Activated CD8-positive, alpha-beta T cell treated with anti-CD3 and anti-CD28 coated beads, Interleukin-2, amount 10 ng/mL, durations not matched to agents 7 days and 5 days (primary cell): ENCODE measurements at places on chromosomes 6 and 20.

GRCh38 chr20:54112221-54112884 is 42.0 kb upstream of the BCAS1 start:
- H3K4me3 ChIP-seq: no peak overlapping the region
- no peak for DNase-seq
- H3K4me1 ChIP-seq: no peaks in the 10 kb centered on the region

- no peaks in the 10 kb centered on the region for H3K27me3 ChIP-seq
- H3K36me3 ChIP-seq: no peaks in the 10 kb centered on the region
- no peaks in the 10 kb centered on the region for H3K4me1 ChIP-seq
- DNase-seq: no peak
- no peak overlapping the region for H3K4me3 ChIP-seq
- H3K27ac ChIP-seq: no peak overlapping the region
Observed at GRCh38 chr6:56534680-56535419, 107.8 kb downstream of the DST start.

GRCh38 chr6:24603241-24603640 is 42.8 kb downstream of the KIAA0319 start:
- no peak overlapping the region for H3K27ac ChIP-seq
- H3K36me3 ChIP-seq: no peaks in the 10 kb centered on the region
- H3K4me1 ChIP-seq: no peaks in the 10 kb centered on the region
- H3K27me3 ChIP-seq: no peaks in the 10 kb centered on the region

DNA sequence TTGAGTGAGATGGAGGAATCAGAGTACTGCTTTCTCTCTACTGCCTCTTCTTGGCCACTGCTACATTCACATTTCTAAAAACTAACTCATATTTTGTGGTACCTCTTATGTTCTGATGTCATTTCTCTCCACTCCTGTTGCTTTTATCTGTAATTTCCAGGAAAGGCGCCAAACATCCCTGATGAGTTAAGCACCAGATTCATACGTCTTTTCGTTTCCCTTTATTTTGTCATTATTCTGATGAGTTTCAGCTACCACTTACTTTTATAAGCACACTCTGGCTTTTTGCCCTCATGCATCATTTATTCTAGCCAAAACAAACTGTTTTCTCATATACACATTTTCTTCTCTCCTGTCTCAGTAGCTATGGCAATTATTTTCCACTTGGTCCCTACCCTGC is 680.0 kb downstream of the RNF144B start:
- H3K27me3 ChIP-seq: no peaks in the 10 kb centered on the region
- H3K27ac ChIP-seq: no peak overlapping the region
- DNase-seq: no peak
- no peak overlapping the region for H3K4me3 ChIP-seq
- H3K36me3 ChIP-seq: no peaks in the 10 kb centered on the region

GRCh38 chr6:3732345-3733141 is 19.0 kb downstream of the PXDC1 start:
- peaks cover 5% of the 10 kb centered on the region for H3K27me3 ChIP-seq
- no peak overlapping the region for H3K4me3 ChIP-seq
- H3K4me1 ChIP-seq: peaks cover 3% of the 10 kb centered on the region
- H3K27ac ChIP-seq: no peak overlapping the region
- H3K36me3 ChIP-seq: no peaks in the 10 kb centered on the region
- peak; percentile 69 for DNase-seq

GRCh38 chr20:32541323-32542258 is 43.5 kb downstream of the NOL4L start:
- no peaks in the 10 kb centered on the region for H3K27me3 ChIP-seq
- peaks cover 21% of the 10 kb centered on the region for H3K36me3 ChIP-seq
- H3K27ac ChIP-seq: peak overlapping the region; percentile 97
- H3K4me1 ChIP-seq: peaks cover 68% of the 10 kb centered on the region

- peak overlapping the region; percentile 86 for H3K27ac ChIP-seq
- no peak for DNase-seq
- peak overlapping the region; percentile 66 for H3K4me3 ChIP-seq
- H3K27me3 ChIP-seq: no peaks in the 10 kb centered on the region
- peaks cover 11% of the 10 kb centered on the region for H3K36me3 ChIP-seq
Observed at GRCh38 chr6:42378536-42378935, 73.2 kb downstream of the TRERF1 start.

DNA sequence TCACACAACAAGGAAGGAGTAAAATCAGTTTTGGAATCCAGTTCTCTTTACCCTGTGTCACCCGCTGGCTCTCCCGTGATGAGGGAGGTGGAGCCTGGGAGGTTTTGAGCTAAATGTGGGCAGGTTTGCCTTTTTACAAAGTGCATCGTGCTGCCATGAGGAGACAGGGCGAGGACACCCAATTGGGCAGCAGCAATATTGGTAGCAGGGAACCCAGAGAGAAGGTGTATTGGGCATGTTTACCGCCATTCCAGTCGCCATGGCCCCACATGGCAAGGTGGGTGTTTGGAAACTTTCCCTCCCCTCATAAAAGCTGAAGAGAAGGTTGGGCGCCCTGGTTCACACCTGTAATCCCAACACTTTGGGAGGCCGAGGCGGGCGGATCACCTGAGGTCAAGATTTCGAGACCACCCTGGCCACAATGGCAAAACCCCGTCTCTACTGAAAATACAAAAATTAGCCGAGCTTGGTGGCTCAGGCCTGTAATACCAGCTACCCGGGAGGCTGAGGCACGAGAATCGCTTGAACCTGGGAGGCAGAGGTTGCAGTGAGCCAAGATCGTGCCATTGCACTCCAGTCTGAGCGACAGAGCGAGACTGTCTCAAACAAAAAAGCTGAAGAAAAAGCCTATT is 3.5 kb upstream of the UBE2V1 start:
- H3K27ac ChIP-seq: peak overlapping the region; percentile 89
- DNase-seq: no peak
- peaks cover 11% of the 10 kb centered on the region for H3K36me3 ChIP-seq
- H3K4me1 ChIP-seq: peaks cover 46% of the 10 kb centered on the region

- no peak overlapping the region for H3K4me3 ChIP-seq
- no peaks in the 10 kb centered on the region for H3K36me3 ChIP-seq
- no peaks in the 10 kb centered on the region for H3K27me3 ChIP-seq
- H3K4me1 ChIP-seq: peaks cover 3% of the 10 kb centered on the region
- no peak for DNase-seq
- H3K27ac ChIP-seq: no peak overlapping the region
Observed at GRCh38 chr6:42702200-42702599, 20.2 kb downstream of the PRPH2 start.

GRCh38 chr6:138526822-138527235 is 27.5 kb upstream of the NHSL1 start:
- peaks cover 2% of the 10 kb centered on the region for H3K4me1 ChIP-seq
- H3K27me3 ChIP-seq: peaks cover 31% of the 10 kb centered on the region
- H3K4me3 ChIP-seq: no peak overlapping the region
- no peak for DNase-seq
- H3K36me3 ChIP-seq: no peaks in the 10 kb centered on the region
- no peak overlapping the region for H3K27ac ChIP-seq

- peak within 1 kb of the TSS; percentile 93 for H3K4me3 ChIP-seq
- peak; percentile 97 for DNase-seq
- H3K27ac ChIP-seq: peak within 1 kb of the TSS; percentile 95
Observed at GRCh38 chr20:59032023-59032712, at the start of gene ATP5F1E. ATP5F1E (minus strand) TSS chr20:59032335; CDS start chr20:59032251, 84 bp downstream.

DNA sequence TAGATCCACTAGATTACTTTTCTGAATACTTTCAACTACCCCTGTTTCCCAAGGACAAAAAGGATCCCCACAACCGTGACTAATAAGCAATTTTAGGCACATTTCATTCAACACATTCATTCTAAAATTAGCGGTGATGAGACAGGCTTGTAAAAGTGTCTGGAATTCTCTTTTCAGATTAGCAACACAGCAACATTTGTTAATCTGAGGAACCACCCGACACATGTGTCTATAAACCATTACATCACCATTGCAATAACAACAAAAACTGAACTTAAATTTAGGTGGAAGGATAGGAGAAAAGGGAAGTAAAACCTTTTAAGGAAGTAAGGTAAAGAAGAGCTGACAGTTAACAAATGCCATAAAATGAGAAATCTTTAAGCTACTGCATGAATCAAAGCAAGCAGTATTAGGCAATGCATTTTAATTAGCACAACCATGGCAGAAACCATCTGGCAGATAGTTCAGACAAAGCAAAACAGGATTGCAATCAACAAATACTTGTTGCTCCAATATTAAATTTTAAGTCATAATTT is 49.1 kb downstream of the MAP3K7 start:
- H3K27me3 ChIP-seq: no peaks in the 10 kb centered on the region
- no peak for DNase-seq
- H3K27ac ChIP-seq: no peak overlapping the region
- H3K4me3 ChIP-seq: no peak overlapping the region

DNA sequence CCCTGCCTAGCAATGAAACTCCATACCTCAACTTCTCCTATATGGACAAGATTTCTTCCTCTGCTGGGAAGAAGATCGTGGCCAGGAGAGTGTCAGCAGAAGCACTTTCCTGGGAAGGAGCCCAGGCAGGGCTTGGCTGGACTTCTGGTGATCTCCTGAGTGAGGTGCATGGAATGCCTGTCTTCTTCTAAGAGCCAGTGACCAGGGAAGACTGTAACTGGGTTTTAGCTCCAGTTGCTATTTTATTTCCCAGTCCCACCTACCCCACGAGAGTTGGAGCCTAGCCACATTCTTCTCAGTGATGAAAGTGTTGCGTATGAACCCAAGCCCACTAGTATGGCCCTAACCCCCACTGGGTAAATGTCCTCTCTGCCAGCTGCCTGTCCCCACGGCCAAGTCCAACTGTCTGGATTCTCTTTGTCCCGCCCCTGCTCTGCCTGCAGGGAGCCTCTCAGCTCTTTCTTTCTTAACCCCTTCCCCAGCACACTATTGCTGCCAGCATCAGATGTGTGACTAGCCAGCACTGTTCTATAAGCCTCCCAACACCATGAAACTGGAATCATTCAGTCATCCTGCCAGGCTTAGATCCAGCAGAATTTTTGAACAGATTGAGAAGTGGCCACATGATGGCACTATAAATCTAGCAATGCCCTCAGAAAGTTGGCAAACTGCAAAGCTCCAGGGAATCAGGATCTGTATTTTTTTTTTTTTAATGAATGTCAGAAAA is 69.8 kb upstream of the FAM184A start:
- DNase-seq: no peak
- H3K4me3 ChIP-seq: no peak overlapping the region
- peaks cover 50% of the 10 kb centered on the region for H3K4me1 ChIP-seq
- H3K27ac ChIP-seq: no peak overlapping the region
- H3K27me3 ChIP-seq: peaks cover 4% of the 10 kb centered on the region

- H3K27me3 ChIP-seq: peaks cover 2% of the 10 kb centered on the region
- no peak overlapping the region for H3K4me3 ChIP-seq
Observed at GRCh38 chr20:49665796-49666195, 47.9 kb downstream of the B4GALT5 start.

- H3K36me3 ChIP-seq: no peaks in the 10 kb centered on the region
- peaks cover 3% of the 10 kb centered on the region for H3K27me3 ChIP-seq
- H3K27ac ChIP-seq: no peak overlapping the region
- no peak for DNase-seq
- H3K4me3 ChIP-seq: no peak overlapping the region
Observed at GRCh38 chr6:79512014-79512413, 25.2 kb downstream of the LCA5 start.

- H3K27ac ChIP-seq: no peak overlapping the region
- DNase-seq: no peak
- H3K4me1 ChIP-seq: peaks cover 10% of the 10 kb centered on the region
- no peaks in the 10 kb centered on the region for H3K27me3 ChIP-seq
Observed at GRCh38 chr20:34562641-34563040, 4.1 kb downstream of the MAP1LC3A start.

GRCh38 chr6:90663873-90664272 is 77.0 kb upstream of the MAP3K7 start:
- no peak for DNase-seq
- H3K4me3 ChIP-seq: no peak overlapping the region
- no peaks in the 10 kb centered on the region for H3K36me3 ChIP-seq
- no peak overlapping the region for H3K27ac ChIP-seq
- H3K4me1 ChIP-seq: no peaks in the 10 kb centered on the region

DNA sequence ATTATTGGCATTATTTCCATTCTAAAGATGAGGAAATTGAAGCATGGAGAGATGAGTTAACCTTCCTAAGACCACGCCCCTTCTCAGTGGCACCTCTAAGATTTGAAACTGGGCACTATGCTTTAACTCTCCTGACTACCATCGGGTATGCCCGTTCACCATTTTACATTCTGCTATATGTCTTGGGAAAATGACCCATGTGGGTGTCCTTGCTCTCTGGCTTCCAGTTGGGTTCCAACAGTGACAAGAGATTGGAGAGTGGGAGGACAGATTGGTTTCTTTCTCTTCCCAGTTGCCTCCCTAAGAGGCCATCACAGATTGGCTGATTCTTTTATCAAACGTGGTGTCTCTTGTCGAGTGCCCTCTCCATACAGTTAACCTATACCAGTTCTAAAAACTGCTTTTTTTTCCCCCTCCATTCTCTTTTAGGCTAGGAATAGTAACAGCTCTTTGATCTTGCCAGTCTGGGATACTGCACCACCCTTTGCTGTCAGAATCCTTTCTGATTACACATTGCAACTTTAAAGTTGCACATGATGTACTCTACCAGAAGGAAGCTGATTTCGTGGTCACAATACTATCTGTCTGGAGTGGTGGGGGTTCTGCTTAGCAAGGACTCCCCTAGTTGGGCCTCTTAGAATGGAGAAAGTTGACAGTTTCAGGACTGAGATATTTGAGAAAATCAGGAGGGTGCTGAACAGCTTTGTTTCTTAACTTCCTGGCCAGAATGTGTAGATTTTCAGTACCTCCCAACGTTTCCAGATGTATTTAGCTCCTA is 88.0 kb upstream of the ELOVL5 start:
- no peaks in the 10 kb centered on the region for H3K36me3 ChIP-seq
- no peak overlapping the region for H3K27ac ChIP-seq
- no peak overlapping the region for H3K4me3 ChIP-seq

GRCh38 chr6:147949981-147950622 is 392.5 kb upstream of the SASH1 start:
- H3K27ac ChIP-seq: no peak overlapping the region
- no peaks in the 10 kb centered on the region for H3K27me3 ChIP-seq
- no peaks in the 10 kb centered on the region for H3K36me3 ChIP-seq
- no peak for DNase-seq
- H3K4me1 ChIP-seq: no peaks in the 10 kb centered on the region

- no peaks in the 10 kb centered on the region for H3K4me1 ChIP-seq
- H3K27ac ChIP-seq: no peak overlapping the region
- H3K27me3 ChIP-seq: no peaks in the 10 kb centered on the region
Observed at GRCh38 chr20:36785308-36785707, 11.7 kb upstream of the DSN1 start.

GRCh38 chr6:97460394-97461080 is 177.5 kb upstream of the MMS22L start:
- H3K4me1 ChIP-seq: no peaks in the 10 kb centered on the region
- H3K27ac ChIP-seq: no peak overlapping the region
